Activated T-cell treated with anti-CD3 and anti-CD28 coated beads for 1 hour (primary cell): ENCODE measurements at places on chromosomes 4 and X.

DNA sequence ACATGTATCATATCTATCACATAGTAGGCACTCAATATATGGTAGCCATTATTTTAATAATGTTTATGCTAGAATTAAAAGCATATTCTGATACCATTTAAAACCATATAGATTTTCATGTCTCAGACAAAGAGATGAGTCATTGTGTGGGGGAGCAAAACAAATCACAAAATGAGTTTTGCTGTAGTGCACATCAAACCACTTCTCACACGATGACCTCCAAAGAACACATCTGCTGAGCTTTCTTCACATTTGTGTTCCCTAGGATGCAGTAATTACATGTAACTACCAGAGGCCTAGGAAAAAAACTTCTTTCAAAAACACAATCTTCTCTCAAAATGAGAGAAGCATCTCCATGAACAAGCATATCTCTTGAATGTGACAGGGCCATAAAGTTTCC, 56.1 kb upstream of the BRS3 start:
- no peak for DNase-seq

DNA sequence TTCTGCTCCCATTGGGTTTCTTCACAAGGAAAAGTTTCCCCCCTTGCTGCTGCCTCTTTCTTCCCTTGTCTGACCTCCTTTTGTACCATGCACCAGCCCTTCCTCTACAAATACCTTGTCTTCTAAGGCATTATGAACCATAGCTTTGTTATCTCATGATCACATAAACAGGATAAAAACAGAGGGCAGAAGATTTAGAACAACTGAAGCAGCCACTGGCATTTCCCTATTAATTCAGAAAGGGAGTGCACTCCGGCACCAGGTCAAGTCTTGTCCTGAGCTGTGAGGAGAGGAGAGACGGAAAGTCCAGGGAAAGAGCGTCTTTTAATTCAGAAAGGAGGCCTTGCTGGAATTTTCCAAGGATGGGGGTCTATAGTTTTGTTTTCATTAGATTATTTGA, 281.7 kb downstream of the RCHY1 start:
- DNase-seq = no peak

DNA sequence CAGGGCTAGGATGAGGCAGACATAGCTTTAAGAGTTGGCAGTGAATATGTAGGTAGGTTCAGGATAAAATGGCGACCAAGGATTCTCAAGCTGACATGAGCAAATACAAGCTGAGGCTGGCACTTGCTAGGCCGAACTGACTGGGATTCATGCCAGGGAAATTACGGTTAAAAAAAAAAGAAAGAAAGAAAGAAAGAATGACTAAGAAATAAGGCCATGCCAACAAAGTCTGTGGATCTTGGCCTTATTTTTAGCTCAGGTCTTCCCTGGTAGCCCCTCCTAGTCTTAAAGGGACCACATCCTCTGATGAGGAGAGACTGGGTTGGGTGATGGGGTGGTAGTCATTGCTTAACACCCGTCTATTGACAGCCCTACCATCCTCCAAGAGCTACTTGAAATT, 64.4 kb upstream of the KLHL13 start:
- DNase-seq = no peak

GRCh38 chrX:130560544-130560943, 158.8 kb downstream of the RBMX2 start:
- no peak for DNase-seq

DNA sequence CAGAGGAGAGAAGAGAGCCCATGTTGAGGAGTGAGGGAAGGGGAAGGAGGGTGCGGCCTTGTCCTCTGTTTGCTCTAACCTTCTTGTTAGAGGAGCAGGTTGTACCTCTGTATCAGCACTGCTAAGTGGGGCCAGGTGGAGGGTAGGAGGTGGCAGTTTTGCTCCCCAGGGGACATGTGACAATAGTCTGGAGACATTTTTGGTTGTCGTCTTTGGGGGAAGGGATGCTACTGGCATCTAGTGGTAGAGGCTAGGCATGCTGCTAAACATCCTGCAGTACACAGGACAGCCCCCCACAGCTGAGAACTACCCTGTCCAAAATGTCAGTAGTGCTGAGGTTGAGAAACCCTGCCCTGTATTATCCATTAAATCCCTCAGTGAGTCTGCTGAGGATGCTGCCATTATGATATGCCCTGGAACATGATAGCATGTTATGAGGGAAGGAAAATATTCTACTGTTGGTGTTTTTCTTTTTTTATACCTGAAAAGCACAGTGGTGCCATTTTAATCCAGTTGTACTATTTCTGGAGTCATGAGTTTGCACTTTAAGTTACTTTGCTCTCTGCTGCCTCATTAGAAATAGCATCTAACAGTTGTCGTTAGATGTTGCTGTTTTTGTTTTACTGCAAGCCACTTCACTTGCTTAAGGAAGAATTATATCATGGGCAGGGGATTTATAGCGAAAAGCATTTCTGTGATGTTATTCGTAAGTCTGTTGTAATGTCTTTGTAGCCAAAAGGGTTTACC, 90.6 kb downstream of the LRP2BP start:
- no peak for DNase-seq

GRCh38 chr4:176107695-176108094, 42.1 kb downstream of the WDR17 start:
- no peak for DNase-seq

GRCh38 chr4:152294331-152294730, 241.6 kb downstream of the FBXW7 start:
- no peak for DNase-seq

DNA sequence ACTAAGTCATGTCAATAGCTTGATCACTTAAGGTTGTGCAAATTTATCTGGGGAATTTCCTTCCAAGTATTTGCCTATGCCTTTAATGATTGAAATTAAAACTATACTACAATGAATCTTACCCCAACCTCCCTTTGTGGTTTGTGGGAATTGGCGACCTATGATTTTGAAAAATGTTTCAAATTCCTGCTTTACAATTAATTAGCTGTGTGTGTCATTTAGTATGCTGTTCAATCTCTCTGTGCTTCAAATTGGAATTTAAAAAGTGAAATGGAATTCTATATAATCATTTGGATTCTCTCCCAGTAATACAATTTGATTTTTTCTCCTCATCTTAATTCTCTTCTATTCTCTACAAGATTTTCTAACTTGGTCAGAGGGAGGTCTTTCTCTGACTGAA, 2319.5 kb downstream of the ARAP2 start:
- no peak for DNase-seq

GRCh38 chr4:11050766-11051165, 366.2 kb upstream of the CLNK start:
- no peak for DNase-seq

DNA sequence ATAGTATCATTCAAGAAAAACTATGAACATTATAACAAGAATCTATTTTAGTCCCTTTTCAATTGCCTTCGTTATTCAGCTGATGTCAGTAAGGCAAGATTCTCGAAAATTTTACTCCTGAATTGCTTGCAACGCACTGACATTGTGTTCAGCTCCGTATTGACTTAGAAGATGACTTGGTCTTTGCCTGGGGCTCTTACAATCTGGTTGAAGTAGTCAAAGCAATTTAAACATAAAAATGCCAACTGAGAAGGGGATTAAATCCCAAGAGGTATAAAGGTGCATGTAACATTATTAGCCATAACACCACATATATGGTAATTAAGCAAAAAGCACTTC, 507.1 kb downstream of the CENPC start:
- no peak for DNase-seq

GRCh38 chr4:132396636-132397035, 752.5 kb upstream of the PCDH10 start:
- DNase-seq = no peak

DNA sequence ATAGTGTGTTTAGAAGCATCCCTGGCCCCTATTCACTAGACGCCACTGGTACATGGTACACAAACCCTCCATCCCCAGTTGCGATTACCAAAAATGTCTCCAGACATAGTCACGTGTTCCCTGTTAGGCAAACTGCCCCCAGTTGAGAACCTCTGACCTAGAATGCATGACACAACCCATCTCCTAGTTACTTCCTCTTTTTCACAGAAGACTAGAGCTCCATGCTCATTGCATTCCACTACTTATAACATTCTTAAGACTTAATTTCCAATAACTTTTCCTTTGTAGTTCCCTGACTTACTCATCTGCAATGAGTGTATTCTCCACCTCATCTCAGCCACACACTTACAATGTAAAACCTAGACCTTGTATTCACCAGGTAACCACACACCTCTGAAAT, 68.6 kb downstream of the PRSS12 start:
- no peak for DNase-seq

DNA sequence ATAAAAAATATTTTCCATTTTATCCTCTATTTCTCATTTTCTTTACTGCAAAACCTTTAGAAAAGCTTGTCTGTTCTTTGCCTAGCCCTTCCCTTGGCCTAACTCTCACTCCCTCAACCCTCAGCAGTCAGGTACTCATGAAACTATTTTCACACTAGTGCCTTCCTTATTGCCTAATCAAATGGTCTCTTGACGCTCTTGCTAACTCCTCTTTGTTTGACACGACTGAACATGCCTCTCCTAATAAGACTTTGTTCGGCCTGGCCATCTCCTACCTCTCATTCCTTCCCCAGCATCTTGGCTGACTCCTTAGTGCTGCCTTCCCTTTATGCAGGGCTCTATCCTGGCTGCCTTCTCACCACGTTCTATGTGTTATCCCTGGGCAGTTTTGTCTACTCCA, 11.1 kb upstream of the LRAT start:
- no peak for DNase-seq

- DNase-seq = no peak
Observed at GRCh38 chr4:42906341-42906740, 13.8 kb downstream of the GRXCR1 start.

DNA sequence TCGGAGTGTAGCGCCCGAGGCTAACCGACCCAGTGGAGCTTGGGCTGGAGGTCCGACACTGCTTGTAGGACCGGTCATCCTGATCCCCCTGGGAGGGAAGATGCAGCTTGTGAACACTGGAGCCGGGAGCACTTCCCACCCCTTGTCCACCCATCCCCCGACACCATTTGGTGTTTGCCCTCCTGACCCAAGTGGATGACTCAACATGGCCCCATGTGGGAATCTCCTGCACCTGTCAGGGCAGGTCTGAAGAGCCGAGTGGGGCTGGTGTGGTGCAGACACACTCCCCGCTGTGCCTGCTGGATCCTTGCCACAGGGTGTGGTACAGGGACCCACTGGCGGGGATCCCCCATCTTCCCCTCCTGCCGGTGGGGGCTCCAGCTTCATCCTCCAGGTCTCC, 90.0 kb upstream of the AFAP1 start:
- DNase-seq = no peak

- peak; percentile 50 for DNase-seq
Observed at GRCh38 chr4:48033825-48034413, 17.3 kb downstream of the NIPAL1 start.

GRCh38 chr4:78809928-78810835, 34.0 kb downstream of the BMP2K start:
- DNase-seq = no peak

DNA sequence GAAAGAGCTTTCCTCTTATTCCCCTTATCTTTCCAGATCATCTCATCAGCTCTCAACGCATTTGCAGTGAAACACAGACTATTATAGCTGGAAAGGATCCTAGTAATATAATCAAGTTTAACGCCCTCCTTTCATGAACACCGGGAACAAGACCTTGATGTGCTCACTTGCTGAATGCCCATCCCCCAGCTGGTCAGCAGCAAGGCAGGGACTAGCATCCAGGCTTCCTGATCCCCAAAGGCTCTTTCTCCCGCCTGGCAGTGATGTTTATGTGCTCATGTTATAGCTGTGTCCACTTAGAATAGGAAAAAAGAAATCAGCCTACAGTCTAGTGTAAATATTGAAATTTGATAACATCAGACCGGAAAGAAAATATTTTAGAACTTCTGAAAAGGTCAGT, 24.6 kb downstream of the GPC4 start:
- no peak for DNase-seq

- no peak for DNase-seq
Observed at GRCh38 chrX:55107911-55108310, 19.1 kb downstream of the PAGE2 start.

DNA sequence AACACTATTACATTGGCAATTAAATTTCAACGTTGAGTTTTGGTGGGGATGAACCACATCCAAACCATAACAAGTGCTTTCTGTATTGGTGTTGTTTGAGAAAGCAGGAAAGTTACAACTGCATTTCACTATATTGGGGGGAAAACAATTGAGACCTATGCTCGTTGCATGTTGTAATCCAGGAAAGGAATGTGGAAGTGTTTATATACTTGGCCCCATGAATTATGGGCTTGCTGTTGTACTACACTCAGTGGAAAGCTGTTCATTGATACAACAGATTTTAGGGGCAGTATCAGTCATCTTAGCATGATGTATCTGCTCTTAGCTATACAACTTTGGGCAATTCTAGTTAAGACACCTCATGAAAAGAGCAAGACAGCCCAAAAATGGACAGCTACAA, 52.4 kb downstream of the KLHL5 start:
- no peak for DNase-seq

GRCh38 chr4:175062183-175062592, 144.0 kb downstream of the ADAM29 start:
- DNase-seq = no peak

GRCh38 chrX:6645216-6645615, 110.3 kb upstream of the VCX3A start:
- no peak for DNase-seq

DNA sequence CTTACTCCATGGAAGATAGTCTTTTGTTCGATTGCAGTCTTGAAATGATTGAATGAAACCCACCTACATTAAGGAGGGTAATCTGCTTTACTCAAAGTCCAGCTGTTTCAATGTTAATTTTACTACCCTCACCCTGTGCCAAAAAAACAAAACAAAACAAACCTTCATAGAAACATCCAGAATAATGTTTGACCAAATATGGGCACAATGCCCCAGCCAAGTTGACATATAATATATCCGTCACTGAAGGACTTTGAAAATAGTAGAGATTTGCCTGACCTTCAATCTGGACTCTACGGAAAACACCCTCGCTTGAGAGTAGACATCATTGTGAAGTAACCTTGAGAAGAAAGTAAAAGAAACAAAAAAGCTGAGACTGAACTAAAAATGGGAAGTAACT, 550.5 kb upstream of the SMIM31 start:
- DNase-seq = no peak

GRCh38 chr4:170697845-170698244, 608.1 kb upstream of the AADAT start:
- DNase-seq = no peak

- no peak for DNase-seq
Observed at GRCh38 chrX:51891821-51892551, 1.4 kb upstream of the MAGED1 start.

- DNase-seq = no peak
Observed at GRCh38 chrX:67604979-67605703, 61.3 kb downstream of the AR start.

DNA sequence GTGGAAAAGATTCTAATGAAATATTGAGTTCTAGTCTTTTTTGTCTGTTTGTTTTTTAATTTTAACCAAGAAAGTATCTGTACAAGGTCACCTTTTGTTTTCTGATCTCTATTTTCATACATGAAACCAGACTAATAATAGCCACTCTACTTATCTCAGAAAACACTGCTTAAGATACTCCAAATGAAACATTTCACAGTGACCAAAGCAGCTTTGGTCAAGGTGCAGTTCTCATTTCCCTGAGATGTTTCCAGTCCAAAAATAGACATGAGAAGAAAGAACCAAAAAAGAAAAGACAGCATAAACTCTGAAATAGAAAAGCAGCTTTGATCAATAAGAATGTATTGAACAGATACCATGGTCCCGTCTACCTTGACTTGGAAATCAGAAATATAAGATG, 782.8 kb downstream of the RAB28 start:
- DNase-seq = no peak

GRCh38 chr4:41814565-41814964, 66.0 kb upstream of the PHOX2B start:
- DNase-seq = no peak

GRCh38 chrX:106201502-106202178, 33.5 kb downstream of the PWWP3B start:
- DNase-seq = no peak
